ENCODE measurements at places on chromosomes 6 and 20.

DNA sequence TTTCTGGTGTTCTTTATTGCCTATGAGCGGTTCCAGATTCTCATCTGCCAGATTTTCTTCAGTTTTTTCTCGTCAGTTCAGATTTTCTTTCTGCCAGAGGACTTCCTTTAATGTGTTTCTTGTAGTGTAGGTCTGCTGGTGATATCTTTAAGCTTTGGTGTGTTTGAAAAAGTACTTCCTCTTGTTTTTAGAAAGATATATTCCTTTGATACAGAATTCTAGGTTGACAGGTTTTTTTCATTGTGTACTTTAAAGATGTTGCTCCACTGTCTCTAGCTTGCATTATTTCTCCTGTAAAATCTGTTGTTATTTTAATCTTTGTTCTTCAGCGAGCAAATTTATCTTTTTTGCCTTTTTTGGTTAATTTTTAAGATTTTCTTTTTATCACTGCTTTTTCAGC, 36.9 kb downstream of the ASXL1 start:
- no peak for DNase-seq

DNA sequence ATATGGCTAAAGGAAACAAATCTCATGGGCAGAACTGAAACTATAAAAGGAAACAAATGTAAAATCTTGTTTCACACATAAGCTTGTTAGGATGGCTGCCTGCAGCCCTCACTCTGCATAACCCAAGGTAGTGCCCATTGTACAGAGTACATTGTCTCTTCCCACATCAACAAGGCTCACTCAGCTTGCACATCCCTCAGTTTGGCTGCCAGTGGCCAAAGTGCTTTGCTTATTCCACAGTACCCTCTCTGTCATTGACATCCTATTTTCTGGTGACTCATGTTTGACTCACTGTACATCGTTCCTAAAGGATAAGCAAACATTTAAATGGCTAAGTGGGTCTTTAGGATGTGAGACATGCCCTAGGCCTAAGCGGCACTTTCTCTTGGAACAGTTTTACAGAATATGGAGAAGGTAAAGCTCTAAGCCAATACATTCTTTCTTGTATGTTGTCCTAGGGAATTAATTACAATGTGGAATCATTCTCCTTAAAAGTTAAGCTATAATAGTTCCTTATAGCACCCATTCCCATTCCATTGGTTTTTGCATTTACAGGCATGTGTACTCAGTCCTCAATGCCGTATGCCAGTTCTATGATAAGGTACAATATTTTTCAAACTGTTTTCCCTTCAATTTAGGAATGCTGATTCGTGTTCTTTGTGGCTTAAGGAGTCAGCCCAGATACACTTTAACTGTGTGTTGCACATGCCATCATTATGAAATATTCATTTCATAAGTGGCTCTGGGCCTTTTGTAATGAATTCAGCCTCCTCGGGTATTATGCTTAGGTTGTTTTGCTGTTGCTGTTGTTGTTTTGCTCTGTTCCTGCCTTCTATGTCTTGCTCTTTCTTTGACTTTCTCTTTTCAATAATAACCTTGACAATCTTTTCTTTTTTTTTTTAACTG, 5.5 kb downstream of the ANKEF1 start:
- no peak for DNase-seq

- no peak for DNase-seq
Observed at GRCh38 chr6:111782192-111782809, 91.0 kb downstream of the FYN start.

DNA sequence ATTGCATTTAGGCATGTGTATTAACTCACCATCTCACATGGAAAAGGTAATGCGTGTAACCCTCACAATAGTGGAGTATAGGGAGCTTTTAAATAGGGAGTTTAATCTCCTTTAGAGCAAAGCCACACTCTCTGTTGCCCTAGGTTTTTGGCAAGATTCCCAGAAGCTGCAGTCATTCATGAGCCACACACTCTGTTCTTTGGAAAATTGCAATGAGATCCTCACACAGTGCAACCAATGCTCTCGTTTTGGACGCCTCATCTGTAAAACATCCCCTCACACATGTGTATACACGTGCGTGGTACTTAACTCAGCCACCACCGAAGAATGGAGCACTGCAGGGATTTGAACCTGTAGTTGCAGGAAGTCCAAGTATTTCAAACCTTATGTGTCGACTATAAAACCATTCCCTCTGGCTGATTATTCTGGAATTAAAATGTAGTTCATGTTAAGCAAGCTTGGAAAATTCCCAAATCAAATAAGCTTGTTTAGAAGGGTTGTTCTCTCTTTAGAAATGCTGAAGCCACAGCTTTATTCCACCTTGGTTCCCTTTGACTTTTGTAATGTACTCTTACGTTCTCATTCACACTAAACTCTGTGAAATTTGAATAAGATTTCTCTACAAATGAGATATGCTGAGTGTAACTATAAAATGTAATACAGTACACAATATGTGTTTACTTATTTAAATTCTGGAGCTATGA, 489.8 kb upstream of the MANEA start:
- DNase-seq, result peak; percentile 3

- no peak for DNase-seq
Observed at GRCh38 chr20:37896932-37897548, 5.9 kb upstream of the VSTM2L start.

DNA sequence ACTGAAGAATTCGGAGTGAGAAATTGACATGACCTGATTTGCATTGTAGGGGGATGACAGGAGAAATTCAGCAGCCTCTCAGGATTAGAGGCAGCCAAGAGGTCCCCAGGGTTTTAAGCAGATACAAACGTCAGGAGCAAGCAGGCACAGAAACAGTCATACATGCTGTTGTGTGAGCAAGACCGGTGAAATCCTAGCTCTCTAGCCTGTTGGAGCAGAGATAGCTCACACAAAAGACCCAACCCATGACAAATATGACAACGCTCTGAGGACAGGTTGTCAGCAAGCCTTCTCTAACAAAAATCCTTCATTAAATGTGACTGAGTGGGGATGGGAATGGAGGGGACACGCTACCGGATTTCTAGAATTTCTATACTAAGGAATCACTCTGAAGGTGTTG, 23.0 kb upstream of the AKAP12 start:
- DNase-seq, result no peak

DNA sequence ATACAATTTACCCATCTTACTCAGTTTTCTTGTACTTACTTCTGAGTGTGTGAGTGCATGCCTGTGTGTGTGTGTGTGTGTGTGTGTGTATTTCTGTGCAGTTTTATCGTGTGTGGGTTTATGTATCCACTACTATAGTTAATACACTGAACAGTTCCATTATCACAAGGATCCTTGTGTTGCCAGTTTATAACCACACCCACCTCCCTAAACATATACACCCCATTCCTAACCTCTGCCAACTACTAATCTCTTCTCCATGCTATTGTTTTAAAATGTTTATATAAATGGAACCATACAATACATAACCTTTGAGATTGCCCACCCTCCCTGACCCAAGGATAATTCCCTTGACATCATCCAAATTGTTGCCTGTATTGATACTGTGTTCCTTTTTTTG, 18.7 kb downstream of the POFUT1 start:
- no peak for DNase-seq

DNA sequence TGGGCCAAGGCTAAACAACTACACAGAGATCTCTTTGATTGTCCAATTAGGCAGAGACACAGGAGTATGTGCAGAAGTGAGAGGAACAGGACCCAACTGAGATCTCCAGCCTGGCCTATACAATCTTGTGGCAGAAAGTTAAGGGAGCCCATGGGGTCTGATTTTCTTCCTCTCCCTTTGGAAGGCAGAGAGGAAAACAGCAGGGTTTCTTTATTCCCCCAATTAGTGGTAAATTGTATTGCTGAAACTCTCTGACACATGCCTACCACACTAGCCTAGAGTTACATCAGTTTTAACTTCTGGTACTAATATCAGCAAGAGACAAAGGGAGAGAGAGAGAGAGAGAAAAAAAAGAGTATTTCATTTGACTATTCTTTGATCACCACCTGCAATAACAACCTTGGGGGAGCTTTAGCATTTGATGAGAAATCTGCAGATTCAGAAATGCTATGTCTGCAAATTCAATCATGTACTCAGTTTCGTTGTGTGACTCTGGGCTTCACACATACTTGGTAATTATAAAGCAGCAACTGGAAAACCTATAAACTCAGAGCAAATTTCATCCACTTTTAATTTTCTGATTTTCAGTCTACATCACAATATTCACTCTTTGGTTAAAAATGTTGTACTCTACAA, 260.3 kb upstream of the SPTLC3 start:
- no peak for DNase-seq

DNA sequence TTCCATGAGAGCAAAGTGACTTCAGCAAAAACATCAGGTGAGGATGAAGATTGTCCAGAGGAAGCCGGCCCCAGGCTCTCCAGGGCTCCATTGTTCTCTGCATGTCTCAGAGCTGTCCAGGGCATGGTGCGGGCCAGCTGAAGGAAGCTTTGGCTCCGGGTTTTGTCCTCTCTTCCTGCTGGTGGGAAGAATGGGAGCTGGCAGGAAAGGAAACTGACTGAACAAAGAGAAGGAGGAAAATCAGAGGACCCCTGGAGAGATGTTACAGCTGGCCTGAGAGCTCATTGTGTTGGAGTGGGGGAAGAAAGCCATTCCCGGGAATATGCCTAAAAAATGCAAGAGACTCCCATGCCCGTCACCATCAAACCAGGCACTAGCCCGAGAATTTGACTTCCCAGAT, 27.1 kb downstream of the PRND start:
- DNase-seq, result no peak

DNA sequence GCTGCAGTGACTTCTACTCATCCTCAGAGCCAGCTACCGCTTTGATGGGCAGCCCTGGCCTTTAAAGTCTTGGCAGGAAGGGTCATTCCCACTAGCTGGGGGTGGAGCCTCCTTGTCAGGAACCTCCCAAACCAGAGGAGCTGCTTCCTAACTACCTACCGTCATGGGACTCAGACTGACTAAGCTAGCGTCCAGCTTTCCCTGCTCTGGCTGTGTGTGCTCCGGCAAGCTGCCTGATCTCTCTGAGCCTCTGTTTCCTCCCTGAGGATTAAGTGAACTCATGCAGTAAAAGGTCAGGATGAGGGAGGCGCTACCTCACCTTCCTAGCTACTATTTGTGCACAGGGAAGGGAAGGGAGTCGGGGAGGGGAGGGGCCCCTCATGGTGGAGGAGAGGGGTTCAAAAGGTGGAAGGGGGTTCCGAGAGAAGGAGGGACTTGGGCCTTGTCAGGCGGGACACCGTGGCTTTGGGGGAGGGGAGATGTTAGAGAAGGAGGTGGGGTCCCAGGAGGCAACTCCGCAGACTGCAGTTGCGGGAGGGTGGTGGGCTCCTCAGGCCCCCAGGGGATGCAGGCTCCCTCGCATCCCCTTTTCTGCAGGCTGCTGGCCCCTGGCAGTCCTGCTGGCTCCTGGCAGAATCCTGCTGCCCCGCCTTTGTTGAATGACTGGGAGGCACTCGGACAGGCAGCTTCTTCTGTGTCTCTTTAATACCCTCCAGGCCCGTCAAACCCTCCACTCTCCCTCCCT, 9.8 kb downstream of the DUSP15 start:
- peak; percentile 34 for DNase-seq

GRCh38 chr6:79717989-79718388, 86.9 kb downstream of the SH3BGRL2 start:
- no peak for DNase-seq

- DNase-seq, result no peak
Observed at GRCh38 chr20:15069355-15069754, 731.9 kb upstream of the FLRT3 start.

GRCh38 chr6:3388786-3389185, 68.1 kb downstream of the SLC22A23 start:
- no peak for DNase-seq

GRCh38 chr6:11804135-11804534, 25.5 kb upstream of the ADTRP start:
- DNase-seq, result no peak

- no peak for DNase-seq
Observed at GRCh38 chr6:5282191-5282623, 20.9 kb downstream of the FARS2 start.

GRCh38 chr20:14117768-14118167, 122.5 kb downstream of the MACROD2 start:
- DNase-seq, result no peak

Data from GM03348 (cell line).